Activated CD8-positive, alpha-beta T cell treated with anti-CD3 and anti-CD28 coated beads for 36 hours (primary cell): ENCODE measurements at places on chromosomes 11 and 22. TPM values are rescaled to one million over a fixed set of nuclear protein-coding genes. Genes with fewer than 3 reads are reported as not detected.

- H3K4me1 ChIP-seq, result peaks cover 4% of the 10 kb centered on the region
- H3K27ac ChIP-seq, result no peak overlapping the region
- peaks cover 3% of the 10 kb centered on the region for H3K36me3 ChIP-seq
- no peak overlapping the region for H3K4me3 ChIP-seq
These were observed 91.7 kb upstream of the CSNK2A3 start for GRCh38 chr11:11444804-11445131.

DNA sequence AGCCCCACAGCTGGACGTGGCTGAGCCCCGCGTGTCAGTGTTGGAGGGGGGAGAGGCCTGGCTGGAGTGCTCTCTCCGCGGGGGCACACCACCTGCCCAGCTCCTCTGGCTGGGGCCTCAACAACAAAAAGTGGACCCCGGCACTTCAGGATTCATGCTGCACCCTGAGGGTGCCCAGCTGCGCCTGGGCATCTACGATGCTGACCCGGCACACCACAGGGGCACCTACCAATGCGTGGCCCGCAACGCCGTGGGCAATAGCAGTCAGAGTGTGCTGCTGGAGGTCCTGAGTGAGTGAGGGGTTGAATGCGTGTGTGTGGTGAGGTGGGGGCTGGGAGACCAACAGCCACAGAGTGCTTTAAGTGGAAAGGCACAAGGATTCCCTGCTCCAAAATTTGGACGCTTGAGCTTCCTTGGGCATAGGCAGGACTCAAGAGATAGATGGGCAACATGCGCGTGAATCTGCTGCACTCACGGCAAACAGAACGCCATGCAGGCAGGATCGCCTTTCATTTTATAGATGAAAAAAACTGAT, 7.6 kb downstream of the VSIG10L2 start:
- no peak overlapping the region for H3K27ac ChIP-seq
- no peaks in the 10 kb centered on the region for H3K36me3 ChIP-seq
- peaks cover 1% of the 10 kb centered on the region for H3K27me3 ChIP-seq
- DNase-seq, result no peak
- H3K4me1 ChIP-seq, result no peaks in the 10 kb centered on the region
- H3K4me3 ChIP-seq, result no peak overlapping the region

DNA sequence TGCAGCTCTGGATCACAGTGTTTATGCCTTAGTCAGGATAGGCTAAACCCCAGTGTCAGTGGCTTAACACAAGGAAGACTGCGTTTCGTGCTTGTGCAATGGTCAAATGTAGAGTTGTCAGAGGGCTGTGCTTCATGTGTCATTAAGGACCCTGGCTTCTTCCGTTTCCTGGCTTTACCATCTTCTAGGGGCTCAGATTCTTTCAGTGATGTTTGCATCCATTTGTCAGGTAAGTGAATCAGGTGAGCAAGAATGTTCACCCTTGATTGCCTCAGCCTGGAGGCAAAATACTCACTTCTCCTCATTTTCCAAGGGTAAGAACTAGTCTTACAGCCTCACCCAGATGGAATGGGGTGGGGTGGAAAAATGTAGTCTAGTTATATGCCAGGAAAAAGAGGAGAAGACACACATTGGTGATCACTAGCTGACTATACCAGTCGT, 20.5 kb upstream of the AMOTL1 start:
- peaks cover 34% of the 10 kb centered on the region for H3K27me3 ChIP-seq
- H3K4me1 ChIP-seq, result no peaks in the 10 kb centered on the region
- H3K4me3 ChIP-seq, result no peak overlapping the region
- H3K36me3 ChIP-seq, result no peaks in the 10 kb centered on the region
- DNase-seq, result no peak

GRCh38 chr11:7575841-7576725, 62.3 kb downstream of the PPFIBP2 start:
- peak; percentile 25 for DNase-seq
- peaks cover 32% of the 10 kb centered on the region for H3K27me3 ChIP-seq
- peaks cover 34% of the 10 kb centered on the region for H3K4me1 ChIP-seq
- no peak overlapping the region for H3K4me3 ChIP-seq

DNA sequence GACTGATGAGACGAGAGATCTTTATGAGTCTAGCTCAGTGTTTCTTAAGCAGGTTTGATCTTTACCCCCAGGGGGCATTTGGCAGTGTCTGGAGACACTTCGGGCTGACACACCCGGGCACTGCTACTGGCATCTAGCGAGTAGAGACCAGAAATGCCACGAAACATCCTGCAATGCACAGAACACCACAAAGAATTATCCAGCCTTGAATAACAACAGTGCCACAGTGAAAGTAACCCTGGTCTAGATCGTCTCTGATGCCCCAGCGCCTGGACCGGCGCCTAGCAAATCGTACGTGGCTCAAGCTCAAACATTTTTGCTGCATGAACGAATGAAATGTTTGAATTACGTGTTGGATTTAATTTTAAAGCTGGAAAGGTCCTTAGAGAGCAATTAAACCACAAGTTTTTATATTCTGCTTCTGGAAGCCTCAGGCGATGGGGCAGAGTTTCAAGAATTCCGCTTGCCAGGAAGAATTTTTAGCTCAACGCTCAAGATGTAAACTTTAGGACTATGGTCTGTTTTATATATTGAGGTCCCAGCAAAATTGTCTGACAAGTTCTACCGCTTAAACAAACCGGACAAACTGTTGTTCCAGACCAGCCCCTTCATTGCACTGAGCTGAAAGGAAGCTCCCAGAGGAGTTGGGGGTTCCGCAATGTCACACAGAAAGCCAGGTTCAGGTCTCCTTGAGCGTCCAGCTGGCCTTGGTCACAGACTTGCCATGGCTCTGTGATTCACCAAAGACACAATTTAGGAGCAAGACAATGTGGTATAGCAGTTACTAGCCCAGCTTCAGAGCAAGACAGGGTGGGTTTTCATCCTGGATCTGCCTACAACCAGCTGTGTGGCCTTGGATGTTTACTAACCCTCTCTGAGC, 44.2 kb upstream of the SMTN start:
- H3K4me3 ChIP-seq, result no peak overlapping the region
- DNase-seq, result no peak
- H3K27ac ChIP-seq, result no peak overlapping the region
- peaks cover 2% of the 10 kb centered on the region for H3K27me3 ChIP-seq
- H3K4me1 ChIP-seq, result no peaks in the 10 kb centered on the region
- no peaks in the 10 kb centered on the region for H3K36me3 ChIP-seq

DNA sequence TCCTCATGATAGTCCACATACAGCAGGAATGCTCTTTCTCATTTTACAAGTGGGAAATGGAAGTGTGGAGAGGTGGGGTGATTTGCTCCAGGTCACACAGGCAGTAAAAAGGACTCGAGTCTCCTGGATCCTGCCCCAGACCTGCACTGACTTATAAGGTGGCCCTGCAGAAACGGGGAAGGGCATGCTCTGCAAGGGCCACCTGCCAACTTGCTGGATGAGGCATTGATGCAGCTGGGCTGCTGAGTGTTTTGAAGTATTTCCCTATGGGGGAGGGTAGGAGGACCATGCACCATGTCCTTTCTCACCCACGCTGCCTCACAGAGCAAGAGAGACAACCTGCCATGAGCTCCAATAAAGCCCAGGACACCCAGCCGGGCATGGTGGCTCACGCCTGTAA, 36.9 kb downstream of the OR6Q1 start:
- H3K4me1 ChIP-seq, result no peaks in the 10 kb centered on the region
- DNase-seq, result no peak
- H3K36me3 ChIP-seq, result no peaks in the 10 kb centered on the region

GRCh38 chr11:103586756-103587155, 449.7 kb upstream of the DDI1 start:
- H3K36me3 ChIP-seq, result no peaks in the 10 kb centered on the region
- no peak overlapping the region for H3K4me3 ChIP-seq
- H3K4me1 ChIP-seq, result no peaks in the 10 kb centered on the region
- no peak overlapping the region for H3K27ac ChIP-seq

DNA sequence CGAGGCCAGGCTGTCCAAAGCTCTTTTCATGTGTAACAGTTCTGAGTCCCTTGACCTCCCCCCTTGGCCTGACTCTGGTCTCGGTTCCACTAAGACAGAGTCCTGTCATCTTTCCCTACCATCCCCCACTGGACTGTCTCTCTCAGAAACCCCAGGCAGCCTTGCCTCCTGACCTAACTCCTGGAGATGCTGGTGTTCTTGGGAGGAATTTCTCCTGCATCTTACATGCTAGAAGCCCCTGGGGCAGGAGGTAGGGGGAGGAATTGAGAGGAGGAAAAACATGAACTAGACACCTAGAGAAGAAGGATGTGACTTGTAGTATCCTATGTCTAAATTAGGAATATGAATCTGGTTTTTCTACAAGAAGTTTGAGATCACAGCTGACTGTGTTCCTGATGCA, 648 bp upstream of the IL18BP start:
- DNase-seq, result no peak
- peaks cover 17% of the 10 kb centered on the region for H3K36me3 ChIP-seq
- peak overlapping the region; percentile 87 for H3K27ac ChIP-seq

DNA sequence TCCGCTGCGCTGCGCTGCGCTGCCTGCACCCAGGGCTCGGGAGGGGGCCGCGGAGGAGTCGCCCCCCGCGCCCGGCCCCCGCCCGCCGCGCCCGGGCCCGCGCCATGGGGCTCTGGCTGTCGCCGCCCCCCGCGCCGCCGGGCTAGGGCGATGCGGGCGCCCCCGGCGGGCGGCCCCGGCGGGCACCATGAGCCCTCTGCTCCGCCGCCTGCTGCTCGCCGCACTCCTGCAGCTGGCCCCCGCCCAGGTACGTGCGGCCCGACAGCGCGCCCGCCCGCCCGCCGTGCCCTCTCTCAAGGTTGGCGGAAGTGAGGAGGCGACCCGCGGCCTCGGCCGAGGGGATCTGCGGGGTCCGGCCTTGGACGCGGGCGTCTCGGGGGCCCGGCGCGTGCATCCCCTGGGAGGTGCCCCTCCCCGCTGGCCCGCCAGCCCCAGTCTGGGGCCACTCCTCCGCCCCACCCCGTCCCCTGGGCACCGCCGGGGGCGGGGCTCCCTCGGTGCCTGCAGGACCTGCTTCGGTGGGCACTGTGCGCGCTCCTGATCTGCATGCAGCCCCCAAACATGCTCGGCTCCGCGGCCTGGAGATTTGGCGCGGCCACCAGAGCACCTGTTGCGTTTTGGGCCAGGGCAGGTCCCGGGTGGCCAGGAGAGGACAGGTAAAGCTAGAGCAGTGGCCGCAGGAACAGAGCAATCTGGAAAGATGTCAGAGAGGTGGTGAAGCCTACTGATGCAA, 429 bp downstream of the VEGFB start:
- peak overlapping the region; percentile 88 for H3K4me3 ChIP-seq
- peaks cover 23% of the 10 kb centered on the region for H3K36me3 ChIP-seq
- DNase-seq, result peak; percentile 70

DNA sequence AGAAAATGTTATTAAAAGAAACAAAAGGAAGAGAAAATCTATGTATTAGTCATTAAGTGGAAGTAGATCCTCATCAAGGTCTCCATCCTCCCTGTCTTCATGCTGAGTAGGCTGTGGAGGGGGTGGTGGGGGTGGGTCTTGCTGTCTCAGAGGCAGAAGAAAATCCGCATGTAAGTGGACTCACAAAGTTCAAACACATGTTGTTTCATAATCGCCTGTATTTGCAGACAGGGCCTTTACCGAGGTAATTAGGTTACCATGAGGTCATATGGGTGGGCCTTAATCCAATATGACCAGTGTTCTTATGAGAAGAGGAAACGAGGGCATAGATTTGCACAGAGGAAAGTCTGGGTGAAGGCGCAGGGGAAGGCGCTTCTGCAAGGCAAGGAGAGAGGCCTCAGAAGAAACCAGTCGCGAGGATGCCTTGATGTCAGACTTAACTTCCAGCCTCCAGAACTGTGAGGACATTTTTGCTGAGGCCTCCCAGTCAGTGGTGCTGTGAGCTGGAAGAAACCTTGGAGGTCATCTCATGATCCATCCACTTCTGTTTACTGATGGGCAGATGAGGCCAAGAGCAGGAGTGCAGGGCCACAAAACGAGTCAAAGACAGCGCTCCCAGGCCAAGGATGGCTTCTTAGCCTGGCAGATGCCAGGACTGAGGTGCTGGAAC, 49.3 kb upstream of the THY1 start:
- H3K27ac ChIP-seq, result no peak overlapping the region
- peaks cover 25% of the 10 kb centered on the region for H3K27me3 ChIP-seq
- H3K4me3 ChIP-seq, result no peak overlapping the region
- H3K36me3 ChIP-seq, result no peaks in the 10 kb centered on the region
- DNase-seq, result no peak

DNA sequence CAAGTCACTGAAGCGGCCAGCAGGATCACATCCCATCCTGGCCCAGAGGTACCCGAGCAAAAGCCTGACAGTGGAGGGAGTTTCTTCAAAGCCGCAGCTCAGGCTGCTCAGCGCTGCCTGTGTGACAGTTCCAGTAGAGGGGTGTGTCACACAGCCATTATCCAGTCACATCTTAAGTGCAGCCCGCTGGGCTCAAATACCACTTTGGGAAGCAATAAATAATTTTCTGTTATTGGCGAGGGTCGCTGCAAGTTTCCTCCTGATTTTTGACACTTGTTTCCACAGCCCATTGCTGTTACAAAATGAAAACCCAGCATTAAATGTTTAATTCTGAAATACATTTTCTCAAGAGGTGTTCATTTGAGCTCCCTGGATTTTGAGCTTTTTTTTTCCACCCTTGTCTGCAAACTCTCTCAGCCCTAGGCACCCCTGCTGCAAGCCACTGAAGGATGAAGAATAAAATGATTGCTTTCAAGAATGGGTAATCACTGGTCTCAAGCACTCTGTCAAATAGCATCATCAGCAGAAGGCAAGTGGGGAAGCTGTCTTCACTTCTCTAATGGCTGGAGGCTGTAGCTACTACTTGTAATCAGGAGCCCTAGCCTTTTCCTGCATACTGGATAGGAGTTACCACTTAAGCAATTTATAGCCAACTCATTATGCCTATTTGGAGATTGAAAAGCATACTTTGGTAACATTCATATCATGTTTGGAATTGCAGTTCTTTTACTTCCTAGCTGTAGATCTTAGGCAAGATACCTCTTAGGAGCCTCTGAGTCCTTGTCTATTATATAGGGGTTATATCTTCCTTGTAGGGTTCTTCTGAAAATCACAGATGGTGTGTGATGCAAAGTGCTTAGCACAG, 373.7 kb downstream of the METTL15 start:
- H3K36me3 ChIP-seq, result no peaks in the 10 kb centered on the region
- H3K27me3 ChIP-seq, result no peaks in the 10 kb centered on the region
- DNase-seq, result no peak
- H3K27ac ChIP-seq, result no peak overlapping the region
- H3K4me1 ChIP-seq, result no peaks in the 10 kb centered on the region
- H3K4me3 ChIP-seq, result no peak overlapping the region

- peak overlapping the region; percentile 50 for H3K27ac ChIP-seq
- no peak for DNase-seq
- H3K4me3 ChIP-seq, result no peak overlapping the region
- peaks cover 1% of the 10 kb centered on the region for H3K27me3 ChIP-seq
These were observed 43.0 kb downstream of the BTG4 start for GRCh38 chr11:111469200-111469599.

GRCh38 chr11:126862664-126863243, 137.8 kb downstream of the KIRREL3 start:
- no peaks in the 10 kb centered on the region for H3K27me3 ChIP-seq
- H3K27ac ChIP-seq, result no peak overlapping the region
- no peak overlapping the region for H3K4me3 ChIP-seq
- H3K36me3 ChIP-seq, result no peaks in the 10 kb centered on the region

GRCh38 chr11:45371251-45372115, 85.3 kb upstream of the SYT13 start:
- H3K4me3 ChIP-seq, result no peak overlapping the region
- peaks cover 3% of the 10 kb centered on the region for H3K27me3 ChIP-seq
- no peak overlapping the region for H3K27ac ChIP-seq
- H3K4me1 ChIP-seq, result peaks cover 13% of the 10 kb centered on the region
- no peaks in the 10 kb centered on the region for H3K36me3 ChIP-seq

Gene OR5P2
- total RNA-seq, result not detected

Gene MPZL3
- total RNA-seq, result 51.1 TPM

Gene ZNF280A
- not detected for total RNA-seq

Gene EXPH5
- total RNA-seq, result 2.9 TPM

Gene BLID
- not detected for total RNA-seq

Gene AGBL2
- total RNA-seq, result 7.1 TPM
